ENCODE measurements at places on chromosomes 5 and 9.

DNA sequence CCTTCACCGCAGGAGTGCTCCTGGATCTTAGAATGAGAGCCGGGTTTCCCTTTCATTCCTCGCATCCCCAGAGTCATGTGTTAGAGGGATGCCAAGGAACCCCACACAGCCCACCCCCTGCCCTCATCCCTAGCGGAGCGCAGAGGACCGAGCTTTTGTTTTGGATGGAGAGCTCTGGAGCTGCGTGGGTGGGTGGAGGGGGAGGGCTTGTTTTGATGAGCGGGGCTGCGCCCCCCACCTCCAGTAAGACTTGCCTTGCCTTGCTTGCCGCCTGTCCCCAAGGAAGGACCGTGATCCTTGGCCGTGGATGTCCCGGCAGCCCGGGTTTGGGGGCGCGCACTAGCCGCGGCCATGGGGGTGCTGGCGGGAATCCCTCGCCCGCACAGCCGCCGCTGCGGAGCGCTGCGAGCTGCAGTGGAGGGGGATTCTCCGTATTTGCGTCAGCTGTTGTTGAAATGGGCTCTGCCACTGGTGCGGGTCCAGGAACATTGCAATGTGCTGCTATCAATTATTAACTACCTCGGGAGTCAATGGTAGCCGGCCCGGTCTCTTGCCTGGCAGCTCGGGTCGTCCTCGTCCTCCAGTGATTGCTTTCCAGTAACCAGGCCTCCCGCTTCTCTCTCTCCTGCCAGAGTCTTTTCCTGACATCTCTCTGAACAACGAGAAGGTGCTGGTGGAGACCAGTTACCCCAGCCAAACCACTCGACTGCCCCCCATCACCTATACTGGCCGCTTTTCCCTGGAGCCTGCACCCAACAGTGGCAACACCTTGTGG, 1.0 kb downstream of the EGR1 start:
- DNase-seq, result peak; percentile 17

DNA sequence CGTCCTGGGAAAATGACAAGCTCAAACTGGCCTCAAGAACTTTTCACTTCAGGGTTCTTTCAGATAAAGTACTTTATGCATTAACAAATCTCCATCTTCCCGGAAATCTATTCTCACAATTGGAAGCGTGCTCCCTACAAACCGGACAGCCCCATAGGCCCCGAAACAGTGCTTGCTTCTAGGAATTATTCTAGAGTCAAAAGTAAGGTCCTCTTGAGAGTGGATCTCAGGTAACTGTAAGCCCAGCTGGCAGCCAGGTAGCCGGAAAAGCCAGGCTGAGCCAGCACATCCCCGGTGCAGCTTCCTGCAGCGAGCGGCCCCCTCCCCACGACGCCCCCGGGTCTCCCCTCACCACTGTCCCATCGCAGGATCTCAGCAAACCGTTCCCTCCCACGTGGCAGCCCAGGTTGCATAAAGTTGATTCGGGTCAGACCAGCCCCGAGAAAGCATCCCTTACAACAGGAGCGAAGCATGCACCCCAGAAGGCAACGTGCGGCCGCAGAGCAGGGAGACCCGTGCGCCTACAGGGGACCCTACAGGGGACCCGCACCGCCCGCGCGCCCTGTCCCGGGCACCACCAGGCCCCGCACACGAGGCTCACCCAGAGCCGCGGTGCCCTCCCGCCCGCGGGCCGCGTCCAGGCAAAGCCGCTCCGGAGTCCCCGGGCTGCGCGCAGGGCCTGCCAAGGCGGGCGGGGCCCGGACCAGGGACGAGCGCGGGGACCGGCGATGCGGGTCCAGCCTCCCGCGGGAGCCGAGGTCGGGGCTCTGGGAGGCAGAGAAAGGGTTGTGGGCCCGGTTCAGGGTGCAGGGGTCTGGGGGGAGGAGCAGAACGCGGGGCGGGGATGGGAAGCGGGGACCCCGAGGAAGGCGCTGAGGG, 920 bp downstream of the LPCAT1 start:
- peak; percentile 16 for DNase-seq

GRCh38 chr5:139652788-139653241, 4.7 kb downstream of the CXXC5 start:
- DNase-seq, result peak; percentile 75

DNA sequence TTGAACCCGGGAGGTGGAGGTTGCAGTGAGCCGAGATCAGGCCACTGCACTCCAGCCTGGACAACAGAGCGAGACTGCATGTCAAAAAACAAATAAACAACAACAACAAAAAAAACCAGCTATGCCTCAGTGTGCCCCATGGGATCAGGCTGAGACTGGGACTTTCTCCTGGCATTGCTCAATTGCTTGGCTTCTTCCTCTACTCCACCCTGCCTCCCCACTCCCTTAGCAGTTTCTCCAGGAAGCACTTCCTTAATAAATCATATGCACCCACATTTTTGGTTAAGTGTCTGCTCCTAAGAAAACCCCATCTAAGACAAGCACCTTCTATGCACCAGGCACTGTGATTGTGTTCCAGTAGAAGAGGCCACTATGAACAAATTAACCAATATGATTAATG, 41.0 kb upstream of the TMEM252 start:
- no peak for DNase-seq

- no peak for DNase-seq
Observed at GRCh38 chr5:149118463-149118862, 22.8 kb upstream of the ABLIM3 start.

DNA sequence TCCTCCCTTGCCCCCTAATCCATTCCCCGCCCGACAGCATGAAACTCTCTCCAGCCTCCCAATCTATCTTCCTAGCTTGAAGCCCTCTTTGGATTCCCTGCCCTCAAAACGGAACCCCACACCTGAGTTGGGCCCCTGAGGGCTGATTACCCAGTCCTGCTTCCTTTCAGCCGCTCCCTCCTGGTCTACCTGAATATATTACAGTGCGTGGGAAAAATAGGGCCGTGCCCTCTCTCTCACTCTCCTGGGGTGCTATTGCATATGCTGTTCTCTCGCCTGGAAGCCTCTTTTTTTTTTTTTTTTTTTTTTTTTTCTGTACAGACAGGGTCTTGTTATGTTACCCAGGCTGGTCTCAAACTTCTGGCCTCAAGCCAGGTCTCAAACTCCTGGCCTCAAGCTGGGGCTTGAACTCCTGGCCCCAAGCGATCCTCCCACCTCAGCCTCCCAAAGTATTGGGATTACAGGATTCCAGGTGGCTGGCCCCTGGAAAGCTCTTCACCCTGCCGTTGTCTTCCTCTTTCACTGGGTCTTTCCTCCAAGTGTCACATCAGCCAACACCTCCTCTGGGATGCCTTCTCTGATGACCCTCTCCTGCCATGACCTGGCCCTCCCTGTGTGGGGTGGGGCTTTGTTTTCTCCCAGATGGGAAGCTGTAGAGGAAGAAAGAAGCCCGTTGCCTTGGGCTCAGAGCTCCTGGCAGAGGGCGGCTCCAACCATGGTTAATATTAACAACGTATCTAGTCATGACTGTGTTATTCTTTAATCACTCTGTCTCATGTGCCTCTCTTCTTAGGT, 8.2 kb downstream of the DNM1 start:
- no peak for DNase-seq

- peak; percentile 70 for DNase-seq
Observed at GRCh38 chr9:34591248-34591916, 1.9 kb upstream of the CNTFR start.

All from fibroblast of villous mesenchyme (primary cell).